ENCODE measurements at places on chromosomes 2 and 18.

- DNase-seq, result no peak
Measured at GRCh38 chr2:65532937-65533336, 100.5 kb upstream of the SPRED2 start.

- DNase-seq, result no peak
Measured at GRCh38 chr2:10382354-10383061, 65.6 kb downstream of the ODC1 start.

DNA sequence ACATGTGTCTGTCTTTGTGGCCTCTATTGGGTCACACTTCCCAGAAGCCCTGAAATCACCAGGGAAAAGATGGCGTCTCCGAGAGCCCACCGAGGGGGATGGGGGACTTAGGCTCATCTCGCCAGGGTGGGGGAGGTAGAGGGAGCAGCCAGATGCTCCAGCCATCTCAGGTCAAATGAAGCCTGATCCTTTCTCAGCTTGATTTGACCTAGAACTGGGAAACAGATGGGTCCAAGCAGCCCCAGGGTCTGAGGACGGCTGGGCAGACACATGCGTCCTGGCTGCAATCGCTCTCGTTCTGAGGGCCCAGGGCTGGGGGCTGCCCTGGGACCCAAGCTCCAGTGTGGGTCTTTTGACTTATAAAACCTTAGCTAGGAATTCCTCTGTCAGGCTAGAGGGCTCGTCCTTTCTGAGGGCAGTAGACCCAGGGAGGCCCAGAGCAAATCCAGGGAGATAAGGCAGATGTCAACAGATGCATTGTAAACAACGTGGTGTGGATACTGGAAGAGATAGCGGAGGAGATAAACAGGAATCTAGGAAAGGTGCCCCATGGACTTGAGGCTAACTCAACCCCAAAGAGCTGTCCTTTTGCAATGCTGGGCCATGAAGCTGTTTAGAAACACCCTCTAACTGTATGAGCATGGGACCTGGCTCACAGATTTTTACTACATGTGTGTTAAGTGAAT, 127.7 kb downstream of the MYCN start:
- DNase-seq, result no peak

DNA sequence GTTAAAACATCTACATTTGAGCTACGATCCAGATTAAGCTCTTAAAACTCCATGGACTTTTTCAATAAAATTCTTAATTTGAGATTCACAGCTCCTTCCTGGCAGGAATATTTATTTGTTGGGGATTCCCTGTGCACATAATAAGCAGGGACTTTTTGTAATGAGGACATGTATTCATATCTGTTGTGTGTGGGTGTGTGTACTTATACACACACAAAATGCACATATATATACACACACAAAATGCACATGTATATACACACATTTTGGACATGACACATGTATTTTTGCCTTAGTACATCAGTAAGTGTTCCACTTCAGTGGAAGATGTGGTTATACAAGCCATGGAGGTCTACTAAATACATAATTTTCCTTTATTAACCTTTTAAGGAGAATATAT, 1131.1 kb upstream of the CDH2 start:
- no peak for DNase-seq

- DNase-seq, result no peak
Measured at GRCh38 chr2:2456721-2457120, 125.6 kb upstream of the MYT1L start.

- DNase-seq, result no peak
Measured at GRCh38 chr2:20496076-20496872, 49.4 kb downstream of the RHOB start.

DNA sequence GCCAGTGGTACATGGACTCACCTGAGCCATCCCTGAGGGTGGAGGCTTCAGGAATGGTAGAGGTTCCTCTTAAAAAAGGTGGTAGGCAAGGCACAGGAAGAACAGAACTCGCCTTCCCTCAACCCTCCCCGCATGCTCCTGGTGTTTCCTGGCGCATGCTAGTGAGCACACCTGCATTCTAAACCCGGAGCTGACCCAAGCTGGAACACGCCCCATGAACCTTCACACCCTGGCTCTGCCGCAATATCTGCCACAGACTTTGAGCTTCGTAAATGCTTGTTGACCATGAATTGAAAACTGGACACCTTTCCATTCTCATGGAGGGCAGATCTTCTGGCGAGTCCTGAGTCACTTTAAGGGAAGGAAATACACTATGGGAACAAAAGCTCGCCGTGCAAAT, 601.3 kb upstream of the RAB6C start:
- DNase-seq, result no peak

DNA sequence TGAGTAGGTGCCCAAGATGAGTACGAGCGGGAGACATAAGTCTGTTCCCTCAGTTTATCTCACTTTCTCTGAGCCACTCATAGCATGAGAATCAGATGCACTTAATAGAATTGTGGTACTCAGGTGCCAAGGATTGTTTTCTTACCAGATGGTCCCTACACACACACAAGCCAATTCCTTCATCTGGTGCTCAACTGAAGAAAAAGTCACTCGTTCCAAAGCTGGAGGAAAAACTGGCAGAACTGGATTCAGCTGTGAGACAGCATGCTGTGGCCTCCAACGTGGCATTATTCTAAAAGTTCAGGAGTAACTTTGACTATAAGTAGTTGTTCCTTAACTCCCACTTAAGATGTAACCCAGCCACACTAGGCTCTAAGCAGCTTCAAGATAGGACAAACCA, 33.4 kb upstream of the ABCA12 start:
- DNase-seq, result no peak
